ENCODE measurements at places on chromosomes 4 and X.

- no peak for DNase-seq
Measured at GRCh38 chrX:51798701-51799100, 55.5 kb downstream of the GSPT2 start.

DNA sequence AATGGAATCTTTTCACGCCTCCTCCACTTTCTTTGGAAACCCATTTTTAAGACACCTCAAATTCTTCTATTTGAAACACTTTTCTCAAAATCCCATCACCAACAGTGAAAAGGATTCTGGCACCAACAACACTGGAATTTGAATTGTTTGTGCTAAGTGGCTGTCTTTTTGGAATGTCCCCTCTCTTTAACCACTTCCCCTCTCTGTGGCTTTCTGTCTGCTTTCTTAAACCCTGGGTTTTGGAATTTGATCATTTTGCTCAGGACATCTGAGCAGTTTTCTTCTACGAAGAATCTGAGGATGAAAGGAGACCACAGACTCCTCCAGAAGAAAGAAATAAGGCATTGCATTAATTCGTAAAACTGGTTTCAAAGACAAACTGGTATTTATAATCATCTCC is 89.0 kb downstream of the MXRA5 start:
- no peak for DNase-seq

GRCh38 chrX:30812326-30812725 is 76.7 kb downstream of the TAB3 start:
- DNase-seq = no peak

- no peak for DNase-seq
Measured at GRCh38 chr4:151436093-151436518, 27.1 kb downstream of the FHIP1A start.

DNA sequence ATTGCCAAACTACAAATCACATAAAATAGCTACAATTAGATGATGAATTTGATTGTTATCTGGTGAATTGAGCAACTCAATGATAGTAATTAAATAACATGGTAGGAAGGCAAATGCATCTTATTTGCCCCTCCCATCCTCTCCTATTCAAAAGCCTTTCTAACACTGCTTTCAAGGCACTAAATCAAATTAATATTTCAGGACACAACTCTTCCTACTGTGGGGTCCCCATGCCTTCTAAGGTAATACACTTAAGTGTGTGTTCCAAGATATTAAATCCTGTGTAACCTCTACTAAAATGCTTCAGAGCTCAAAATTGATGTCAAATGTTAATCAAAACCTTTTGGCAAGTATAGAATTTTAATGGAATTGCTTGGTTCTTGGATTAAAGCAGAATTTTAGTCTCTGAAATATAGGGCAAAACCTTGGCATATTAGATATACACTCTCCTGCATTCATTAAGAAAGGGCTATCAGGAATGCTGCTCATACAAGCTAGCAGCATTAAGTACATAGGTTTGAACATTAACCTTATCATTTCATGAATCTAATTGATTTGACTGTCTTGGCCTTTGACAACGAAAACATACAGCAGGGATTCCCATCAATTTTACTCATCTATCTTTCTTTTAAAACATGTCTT is 371.8 kb upstream of the GALNTL6 start:
- DNase-seq = no peak

- DNase-seq = no peak
Measured at GRCh38 chr4:10442976-10443375, 14.2 kb downstream of the ZNF518B start.

GRCh38 chr4:15691346-15692135 is 9.9 kb downstream of the FAM200B start:
- no peak for DNase-seq

- no peak for DNase-seq
Measured at GRCh38 chr4:6907658-6908191, 1.9 kb upstream of the TBC1D14 start.

DNA sequence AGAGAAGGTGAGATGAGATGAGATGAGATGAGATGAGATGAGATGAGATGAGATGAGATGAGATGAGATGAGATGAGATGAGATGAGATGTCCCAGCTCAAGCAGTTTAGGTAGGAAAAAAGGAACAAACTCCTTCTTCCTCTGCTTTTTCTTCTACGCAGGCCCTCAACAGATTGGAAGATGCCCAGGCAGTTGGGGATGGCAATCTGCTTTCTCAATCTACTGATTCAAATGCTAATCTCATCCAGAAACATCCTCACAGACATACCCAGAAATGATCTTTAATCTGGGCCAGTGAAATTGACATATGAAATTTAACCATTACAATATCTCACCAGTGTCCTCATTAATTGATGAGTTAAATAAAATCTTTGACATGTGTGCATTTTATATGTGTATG is 370.3 kb upstream of the SLC7A11 start:
- no peak for DNase-seq

DNA sequence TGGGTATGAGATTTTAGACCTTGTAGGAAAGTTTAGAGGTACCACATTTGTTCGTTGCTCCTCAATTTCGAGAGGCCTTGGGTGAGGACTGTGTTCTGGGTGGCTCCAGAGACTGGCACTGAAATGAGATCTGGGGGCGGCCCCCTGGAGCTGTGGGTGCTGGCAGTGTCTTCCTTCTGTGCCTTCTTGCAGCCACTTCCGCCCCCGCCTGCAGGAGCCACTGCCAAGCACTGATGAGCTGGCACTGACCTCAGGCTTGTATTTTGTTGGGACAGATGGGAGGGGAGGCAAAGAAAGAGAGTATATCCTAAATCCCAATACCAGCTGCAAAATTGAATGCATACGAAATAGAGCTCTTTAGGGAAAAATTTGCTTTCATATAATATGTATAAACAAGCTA is 64.5 kb upstream of the CLDN34 start:
- no peak for DNase-seq

GRCh38 chr4:121227341-121227792 is 63.2 kb upstream of the TNIP3 start:
- no peak for DNase-seq

GRCh38 chrX:72478853-72479252 is 93.8 kb downstream of the HDAC8 start:
- DNase-seq = no peak

DNA sequence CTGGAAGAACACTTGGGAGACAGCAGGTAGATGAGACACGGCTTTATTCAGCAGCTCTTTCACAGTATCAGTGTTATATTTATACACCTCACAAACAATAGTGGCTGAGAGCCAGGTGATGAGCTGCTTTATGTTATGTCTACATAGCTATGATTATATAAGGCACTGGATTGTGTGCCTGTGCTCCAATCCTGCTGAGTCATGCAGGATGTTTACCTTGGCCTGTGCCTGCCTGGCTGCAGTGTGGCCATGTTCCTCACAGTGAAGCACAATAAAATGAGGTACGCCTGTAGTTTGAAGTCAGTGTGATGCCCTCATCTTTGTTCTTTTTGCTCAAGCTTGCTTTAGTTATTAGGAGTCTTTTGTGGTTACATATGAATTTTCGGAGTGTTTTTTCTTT is 31.3 kb downstream of the CXCL13 start:
- peak; percentile 47 for DNase-seq

DNA sequence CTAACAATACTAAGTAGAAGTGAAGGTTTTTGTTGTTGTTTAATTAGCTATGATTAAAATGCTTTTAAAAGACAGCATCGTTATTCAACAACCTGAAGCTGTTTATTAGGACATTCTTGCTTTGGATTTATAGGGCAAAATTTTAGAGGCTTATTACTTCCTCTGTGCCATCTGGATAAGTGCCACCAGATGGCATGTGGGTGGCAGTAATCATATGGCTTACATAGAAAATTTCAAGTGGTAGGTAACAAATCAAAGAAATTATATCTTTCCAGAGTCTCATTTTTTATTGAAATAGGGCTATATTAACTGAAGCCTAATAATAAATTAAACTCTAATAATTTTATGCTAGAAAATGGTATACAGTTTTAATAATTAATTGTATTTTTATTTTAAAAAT is 83.3 kb upstream of the HTR2C start:
- DNase-seq = no peak

DNA sequence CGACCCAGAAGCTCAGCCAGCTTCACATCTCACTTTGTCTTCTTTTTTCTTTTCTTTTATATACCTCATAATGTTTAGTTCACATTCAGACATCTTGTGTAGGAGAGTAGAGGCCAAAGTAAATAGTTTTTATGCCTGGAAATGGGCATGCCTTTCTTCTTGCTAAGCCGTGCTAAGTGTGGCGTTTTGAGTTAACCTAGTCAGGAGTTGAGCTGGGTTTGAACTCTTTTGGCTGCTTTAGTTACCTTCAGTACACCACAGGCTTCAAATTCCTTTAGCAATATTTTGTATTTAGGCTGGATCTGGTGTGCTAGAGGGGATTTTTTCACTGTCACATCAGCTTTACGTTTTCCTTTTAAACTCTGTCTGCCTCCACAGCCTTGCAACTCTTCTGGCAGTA is 300.8 kb downstream of the ZNF674 start:
- DNase-seq = no peak

- DNase-seq = no peak
Measured at GRCh38 chr4:102624505-102624904, 123.3 kb downstream of the NFKB1 start.

GRCh38 chr4:106409901-106410889 is 41.6 kb upstream of the GIMD1 start:
- no peak for DNase-seq

DNA sequence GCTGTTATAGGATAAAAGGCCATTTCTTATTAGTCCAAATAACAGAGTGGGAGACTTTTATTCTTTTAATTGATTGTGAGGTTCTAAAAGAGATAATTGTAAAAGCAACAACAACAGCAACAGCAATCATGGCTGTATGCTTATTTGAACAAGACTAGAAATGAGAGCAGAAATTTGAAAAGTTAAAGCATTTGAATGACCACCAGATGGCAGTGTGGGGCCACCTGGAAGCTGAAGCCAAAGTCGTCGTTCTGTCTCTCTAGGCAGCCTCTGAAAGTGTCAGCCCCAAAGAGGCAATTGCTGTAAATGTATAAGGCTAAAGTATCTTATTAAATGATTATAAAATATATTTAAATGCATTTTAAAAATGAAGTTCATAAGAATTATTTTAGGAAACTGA is 42.2 kb downstream of the SH2D1A start:
- DNase-seq = no peak

GRCh38 chr4:153137159-153137558 is 67.1 kb upstream of the TRIM2 start:
- DNase-seq = peak; percentile 75

DNA sequence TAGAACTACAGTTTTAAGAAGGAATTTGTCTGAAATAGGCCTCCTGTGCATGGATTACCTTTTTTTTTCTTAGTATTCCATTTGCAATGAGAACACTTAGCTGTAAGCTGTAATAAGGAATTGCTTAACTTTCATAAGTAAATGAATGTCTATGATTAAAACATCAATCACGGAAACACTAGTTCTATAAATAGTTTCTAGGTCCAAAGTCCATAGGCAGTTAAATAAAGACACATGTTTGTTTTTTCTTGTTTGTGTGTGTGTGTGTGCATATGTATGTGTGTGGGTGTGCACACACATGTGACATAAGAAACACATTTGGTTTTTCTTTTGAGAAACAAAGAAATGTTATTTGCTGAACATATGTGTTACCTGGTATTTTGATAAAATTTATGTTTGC is 11.2 kb downstream of the GPRIN3 start:
- no peak for DNase-seq

- no peak for DNase-seq
Measured at GRCh38 chrX:132671229-132671641, 182.4 kb upstream of the MBNL3 start.

GRCh38 chr4:23333556-23333945 is 556.3 kb downstream of the PPARGC1A start:
- DNase-seq = no peak

DNA sequence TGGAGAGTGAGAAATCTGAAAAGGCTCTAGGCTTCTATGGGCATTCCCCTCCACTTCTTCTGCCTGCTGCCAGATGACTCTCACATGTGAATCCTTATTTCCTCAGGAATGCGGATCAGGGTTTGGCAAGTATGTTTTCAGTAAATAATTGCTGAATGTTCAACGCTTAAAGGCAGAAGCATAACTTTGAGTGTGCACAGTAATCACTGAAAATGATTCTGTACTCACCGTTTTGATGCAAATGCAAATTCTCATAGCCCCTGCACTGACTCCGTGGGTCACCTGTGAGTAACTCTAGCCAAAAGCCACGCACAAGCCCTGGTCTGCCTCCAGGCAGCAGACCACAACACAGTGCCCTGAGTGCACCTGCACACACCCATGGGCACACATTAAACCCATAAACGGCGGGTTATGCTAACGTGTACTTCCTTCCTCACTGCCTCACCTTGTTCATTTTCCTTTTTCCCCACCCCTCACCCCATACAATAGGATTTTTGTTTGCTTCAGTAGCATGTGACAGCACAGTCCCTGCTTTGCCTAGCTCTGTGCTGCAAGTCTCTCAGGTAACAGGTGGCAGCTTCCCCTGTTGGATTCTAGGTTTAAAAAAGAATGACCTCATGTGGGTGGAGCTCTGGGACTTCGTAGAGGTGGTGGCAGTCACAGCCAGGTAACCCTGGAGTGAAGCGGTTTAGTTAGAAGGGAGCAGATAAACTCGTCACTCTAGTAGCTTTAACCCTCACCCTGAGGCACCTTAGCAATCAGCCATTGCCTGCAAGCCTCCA is at the start of gene ARHGEF38:
Gene ARHGEF38, plus strand, starts transcription at position 656 of the 782 bp plus-strand sequence. CDS start 146 bp downstream, outside the sequence.
- DNase-seq = no peak

DNA sequence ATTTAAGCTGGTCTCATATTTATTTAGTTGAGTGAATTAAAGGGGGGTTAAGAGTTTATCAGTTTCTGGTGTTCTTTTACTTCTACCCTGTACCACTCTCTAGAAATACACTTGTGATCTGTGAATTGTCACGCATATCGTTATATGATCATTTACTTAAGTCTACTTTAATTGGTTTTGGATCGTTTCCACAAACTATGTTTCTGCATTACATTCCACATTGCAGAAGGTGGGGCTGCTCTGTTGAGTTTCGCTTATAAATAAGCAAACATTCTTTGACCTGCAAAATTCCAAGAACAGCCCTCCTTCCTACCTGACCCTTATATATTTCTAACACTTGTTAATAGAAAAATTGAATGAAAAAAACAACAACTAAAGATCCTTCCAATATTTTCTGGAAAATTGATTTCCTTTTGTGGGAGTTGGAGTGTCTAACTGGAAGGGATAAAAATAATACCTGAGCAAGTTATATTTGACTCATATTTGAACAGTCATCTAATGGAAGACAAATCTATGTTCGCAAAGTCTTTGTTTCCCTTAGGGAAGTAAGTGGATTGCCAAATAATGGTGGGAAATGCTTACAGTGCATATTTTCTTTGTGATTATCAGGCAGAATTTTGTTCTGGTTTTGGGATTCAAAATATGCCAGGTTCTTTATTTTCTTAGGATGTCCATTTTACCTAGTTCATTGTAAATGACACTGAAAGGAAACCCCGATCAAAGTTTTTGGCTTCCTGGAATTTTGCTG is 152.7 kb downstream of the RELL1 start:
- no peak for DNase-seq

- no peak for DNase-seq
Measured at GRCh38 chrX:51852621-51853020, 40.8 kb upstream of the MAGED1 start.
